ENCODE measurements at places on chromosomes 5 and 9.

DNA sequence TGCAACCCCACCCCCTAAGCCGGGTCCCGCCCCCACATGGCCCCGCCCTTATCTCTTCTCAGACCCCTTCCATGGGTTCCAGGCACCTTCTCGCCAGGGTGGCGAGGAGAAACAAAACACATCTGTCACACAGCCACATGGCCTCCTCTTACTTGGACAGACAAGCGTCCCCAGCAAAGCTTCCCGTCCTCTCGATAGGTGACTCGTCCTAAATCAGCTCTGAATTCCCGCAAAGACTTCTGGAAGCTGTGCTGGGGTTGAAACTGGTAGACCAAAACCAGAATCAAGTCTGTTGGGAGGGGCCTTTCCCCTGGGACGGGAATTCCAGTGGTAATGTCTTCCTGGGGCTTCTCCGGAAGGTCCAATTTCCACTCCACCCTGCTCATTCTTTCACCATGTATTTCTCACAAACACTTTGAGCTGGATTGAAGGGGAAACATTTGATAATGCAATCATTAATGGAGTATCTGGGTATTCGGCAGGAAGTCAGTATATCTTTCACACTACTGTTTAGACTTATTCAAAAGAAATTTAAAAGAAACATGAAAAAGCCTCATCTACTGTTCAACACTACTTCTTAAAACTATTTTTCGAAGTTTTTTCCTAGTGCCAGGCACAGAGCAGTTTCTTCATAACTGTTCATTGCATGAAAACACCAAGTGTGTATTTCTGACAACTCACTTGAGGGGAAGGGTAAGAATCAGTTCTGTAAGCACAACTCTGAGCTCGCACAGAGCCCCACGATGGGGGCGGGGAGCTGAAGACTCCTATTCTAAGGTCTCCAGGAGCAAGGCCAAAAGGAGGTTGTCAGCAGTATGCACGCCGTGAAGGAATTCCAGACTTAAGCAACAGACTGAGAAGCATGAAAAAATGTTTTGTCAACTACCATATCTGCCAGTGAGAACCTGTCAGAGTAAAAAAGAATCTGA lies 644 bp upstream of the CTNNAL1 start:
- DNase-seq = no peak

DNA sequence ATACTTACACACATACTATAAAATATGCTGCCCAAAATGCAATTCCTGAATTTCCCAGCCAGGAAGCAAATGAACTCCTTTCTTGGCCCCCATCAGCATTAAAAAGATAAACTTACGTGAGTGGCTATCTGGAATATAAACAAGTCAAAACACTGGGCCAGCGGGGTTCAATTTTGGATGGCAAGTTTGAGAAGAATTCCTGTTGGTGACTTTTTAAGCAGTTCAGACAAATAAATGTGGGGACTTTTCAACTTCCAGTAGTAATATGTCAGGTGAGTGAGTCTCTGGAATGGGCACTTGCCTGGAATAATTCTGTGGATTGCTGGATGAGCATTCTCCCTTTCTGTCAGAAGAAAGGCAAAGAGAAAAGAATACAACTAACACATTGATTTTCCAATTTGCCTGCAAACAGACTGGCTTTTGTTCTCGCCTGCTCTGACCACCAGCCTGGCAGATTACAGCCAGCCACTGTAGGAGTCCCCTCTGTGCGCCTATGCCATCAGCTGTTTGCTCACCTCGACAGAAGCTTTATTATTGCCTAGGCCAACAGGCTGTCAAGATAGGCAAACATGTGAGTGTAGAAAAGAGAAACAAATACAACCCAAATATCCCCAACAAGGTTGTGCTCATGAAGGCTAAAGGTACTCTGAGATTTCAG lies 78.6 kb downstream of the MRPS27 start:
- no peak for DNase-seq

DNA sequence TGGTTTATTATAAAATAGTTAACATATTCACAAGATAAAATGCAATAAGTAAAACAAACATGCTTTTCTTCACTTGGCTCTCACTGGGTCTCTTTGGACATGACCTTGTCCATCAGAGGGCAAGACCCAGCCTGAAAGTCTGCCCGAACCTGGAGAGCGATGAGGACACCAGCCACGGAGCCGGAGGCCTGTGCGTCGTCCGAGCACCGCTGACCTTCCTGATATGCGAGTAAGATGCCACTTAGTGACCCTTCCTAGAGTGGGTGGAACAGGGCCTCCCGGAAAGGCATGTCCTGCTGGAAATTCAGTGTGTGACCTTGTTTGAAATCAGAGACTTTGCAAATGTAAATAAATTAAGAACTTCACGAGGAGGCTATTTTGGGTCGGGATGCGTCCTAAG lies 52.9 kb downstream of the IRX2 start:
- DNase-seq = no peak

DNA sequence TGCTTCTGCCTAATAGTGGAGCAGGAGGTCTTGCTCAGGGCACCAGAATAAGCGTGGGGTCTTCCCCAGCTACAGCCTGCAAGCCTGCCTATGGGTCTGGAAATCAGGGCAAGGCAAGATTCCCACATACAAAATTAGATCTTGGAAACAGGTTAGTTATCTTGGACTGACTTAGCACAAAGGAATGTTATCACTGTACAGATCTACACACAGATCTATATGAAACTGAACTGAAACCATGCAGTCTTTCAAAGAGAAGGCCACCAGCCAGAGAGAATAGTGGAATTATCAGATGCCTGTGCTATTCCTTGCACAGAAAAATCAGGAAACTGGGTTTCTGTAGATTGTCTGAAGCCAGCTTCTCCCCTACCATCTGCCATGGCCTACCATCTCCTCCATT lies 585.7 kb downstream of the ACTL7B start:
- DNase-seq = no peak

DNA sequence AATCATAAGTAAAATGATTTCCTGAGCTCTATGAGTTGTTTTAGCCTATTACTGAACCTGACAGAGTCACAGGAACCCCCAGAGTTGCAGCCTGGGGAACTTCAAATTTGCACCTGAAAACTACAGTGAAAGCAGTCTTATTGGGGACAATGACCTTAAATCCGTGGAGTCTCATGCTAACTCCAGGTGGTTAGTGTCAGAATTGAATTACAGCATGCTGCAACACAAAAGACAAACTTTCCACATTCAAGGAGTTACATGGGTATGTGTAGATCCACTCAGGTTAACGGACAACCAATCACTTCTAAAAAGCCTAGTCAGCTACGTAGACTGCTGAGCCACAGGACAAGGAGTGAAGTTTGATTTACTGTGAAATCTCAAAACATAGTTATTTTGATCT lies 49.7 kb downstream of the PLPP1 start:
- DNase-seq = no peak

DNA sequence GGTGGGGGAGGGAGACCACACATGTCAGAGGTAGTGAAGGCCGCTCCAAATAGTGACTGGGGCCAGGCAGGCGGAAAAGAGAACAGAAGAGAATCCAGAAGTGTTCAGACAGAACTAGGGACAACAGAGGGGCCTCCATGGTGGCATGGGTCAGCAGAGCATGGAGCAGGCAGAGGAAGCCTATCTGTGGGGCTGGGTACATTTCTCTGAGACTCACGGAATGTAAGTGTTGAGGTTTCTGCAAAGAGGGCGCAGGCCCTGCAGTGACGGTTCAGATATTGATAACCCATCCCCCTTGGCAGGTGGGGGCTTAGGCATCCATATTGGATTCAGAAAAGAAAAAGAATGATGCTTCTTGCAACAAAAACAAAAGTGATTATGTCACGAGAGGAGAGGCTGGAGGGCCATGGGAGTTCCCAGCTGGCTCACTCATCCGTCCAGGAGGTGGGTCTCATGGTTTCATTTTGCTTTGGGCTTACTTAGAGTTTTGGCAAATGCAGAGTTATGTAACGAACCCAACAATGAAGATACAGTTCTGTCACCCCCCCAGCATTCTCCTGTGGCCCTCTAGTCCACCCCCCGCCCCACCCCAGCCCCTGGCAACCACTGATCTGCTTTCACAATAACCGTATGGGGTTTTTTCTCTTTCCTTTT lies 5.4 kb upstream of the RMND5B start:
- no peak for DNase-seq

- DNase-seq = no peak
Measured at GRCh38 chr5:127849891-127850290, 146.7 kb downstream of the CCDC192 start.

DNA sequence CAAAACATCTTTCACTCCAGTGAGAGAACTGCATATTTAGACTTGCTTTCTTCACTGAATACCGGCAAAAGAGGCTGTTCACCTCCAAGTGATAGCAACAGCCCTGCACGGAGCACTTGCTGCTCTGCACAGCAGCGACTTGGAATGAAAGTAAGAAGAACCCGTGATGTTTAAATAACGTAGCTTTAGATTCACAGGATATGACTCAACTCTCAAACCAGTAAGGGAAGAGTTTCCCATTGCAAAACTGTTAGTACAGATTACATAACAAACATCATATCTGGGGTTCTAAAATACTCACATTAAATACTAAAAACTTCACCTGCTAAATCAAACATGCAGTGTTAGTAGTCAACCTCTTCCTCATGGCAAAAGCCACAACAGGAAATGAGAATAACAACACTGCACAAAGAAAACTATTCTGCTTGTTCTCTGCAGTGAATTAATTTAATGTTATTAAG lies 203.4 kb downstream of the MCTP1 start:
- DNase-seq = no peak

DNA sequence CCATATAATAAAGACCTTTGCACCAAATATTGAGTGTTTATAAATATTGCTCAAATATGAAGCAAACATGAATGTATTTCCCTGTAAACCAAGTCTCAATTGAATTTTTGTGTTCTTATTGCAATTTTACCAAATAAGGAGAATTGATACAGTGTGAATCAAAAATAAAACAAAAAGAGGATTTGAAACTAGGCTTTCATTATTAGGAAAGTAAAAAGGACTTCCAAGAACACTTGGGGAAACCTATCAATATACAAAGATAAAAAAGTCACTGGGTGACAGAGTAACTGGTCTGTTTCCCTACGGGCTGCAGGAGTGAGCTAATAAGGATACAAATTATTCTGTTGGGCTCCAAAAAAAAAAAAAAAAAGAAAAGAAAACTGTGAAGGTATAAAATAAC lies 44.8 kb upstream of the SNX2 start:
- DNase-seq = no peak
